NCI-H2029 (cell line): ENCODE measurements at places on chromosomes 1 and 21.
A peak's percentile ranks its signal among the peaks of the same experiment; 100 is the strongest.

- no peak for DNase-seq
Measured at GRCh38 chr21:44304011-44304616, 4.3 kb downstream of the PFKL start.

- DNase-seq = no peak
Measured at GRCh38 chr1:206729050-206729449, 41.5 kb upstream of the IL19 start.

GRCh38 chr1:26768755-26769154 is 19.0 kb upstream of the PIGV start:
- no peak for DNase-seq

- no peak for DNase-seq
Measured at GRCh38 chr1:194071205-194071604, 884.8 kb upstream of the B3GALT2 start.

- DNase-seq = no peak
Measured at GRCh38 chr1:29096231-29096886, 27.3 kb downstream of the TMEM200B start.

- DNase-seq = no peak
Measured at GRCh38 chr1:184595596-184595995, 159.1 kb downstream of the EDEM3 start.

GRCh38 chr1:12206792-12207424 is 22.9 kb upstream of the VPS13D start:
- no peak for DNase-seq

GRCh38 chr1:222441066-222441465 is 106.8 kb downstream of the HHIPL2 start:
- no peak for DNase-seq

DNA sequence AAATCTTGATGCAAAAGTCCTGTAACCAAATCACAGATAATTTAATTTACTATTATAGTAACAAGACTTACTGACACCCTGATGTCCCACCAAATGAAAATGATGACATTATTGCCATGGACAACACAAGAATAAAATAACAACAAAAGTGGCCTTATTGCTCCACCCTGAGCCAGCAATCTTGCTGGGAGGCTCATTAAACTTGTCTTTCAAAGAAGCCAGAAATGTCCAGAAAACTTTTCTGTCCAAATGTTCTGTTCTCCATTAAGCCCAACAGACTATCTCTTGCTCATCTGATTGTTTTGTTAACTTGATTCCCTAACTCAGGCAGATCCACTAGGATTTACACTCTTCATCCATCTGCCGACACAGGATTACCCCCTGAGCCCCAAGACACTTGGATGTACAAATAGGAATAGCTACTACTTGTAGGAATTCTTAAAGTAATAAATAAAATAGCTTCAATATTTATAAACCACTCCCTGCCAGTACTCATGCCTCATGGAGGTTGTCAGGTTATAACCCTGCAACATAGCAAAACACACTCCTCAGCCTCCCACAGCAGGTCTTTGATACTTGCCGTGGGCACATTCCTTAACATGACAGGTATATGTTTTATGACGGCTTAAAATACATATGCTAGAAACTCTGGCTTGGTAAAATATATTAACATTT is 84.9 kb downstream of the PTPN14 start:
- no peak for DNase-seq

DNA sequence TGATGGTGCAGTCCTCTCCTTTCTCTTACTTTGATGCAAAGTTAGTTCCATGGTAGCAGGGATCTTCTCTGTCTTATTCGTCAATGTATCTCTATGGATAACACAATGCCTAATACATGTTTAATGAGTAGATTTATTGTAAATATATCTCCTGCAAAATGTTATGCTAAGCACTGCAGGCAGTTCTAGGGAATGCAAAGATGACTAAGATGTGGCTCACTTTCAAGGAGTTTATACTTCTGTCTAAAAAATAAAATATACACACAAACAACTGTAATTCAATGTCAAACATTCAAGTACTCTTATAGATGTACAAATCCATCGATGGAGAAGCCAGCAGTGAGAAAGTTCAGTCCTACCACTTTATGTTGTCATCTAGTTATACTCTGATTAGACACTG is 194.3 kb downstream of the KCTD3 start:
- DNase-seq = no peak

- DNase-seq = no peak
Measured at GRCh38 chr1:109882288-109883245, 28.1 kb upstream of the CSF1 start.

- DNase-seq = no peak
Measured at GRCh38 chr1:212634252-212634651, 25.7 kb downstream of the ATF3 start.

DNA sequence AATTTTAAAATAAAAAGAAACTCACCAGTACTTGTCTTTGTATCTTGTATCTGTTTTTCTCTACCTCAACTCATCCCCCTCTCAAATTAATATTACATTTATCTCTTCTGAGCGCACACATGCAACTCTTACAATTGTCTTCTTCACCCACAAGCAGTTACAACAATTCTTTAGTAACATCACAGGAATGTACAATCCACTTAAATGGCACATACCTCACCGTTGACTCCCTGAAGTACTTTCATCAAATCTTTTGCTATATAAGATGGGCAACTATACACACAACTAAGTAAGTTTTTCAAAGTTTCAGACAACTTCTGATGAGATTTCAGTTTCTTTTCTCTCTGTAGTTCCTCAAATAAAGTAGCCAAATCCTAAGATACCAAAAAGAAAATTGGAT is 28.3 kb downstream of the HEATR1 start:
- no peak for DNase-seq

GRCh38 chr21:17921579-17922530 is 102.7 kb upstream of the C21orf91 start:
- DNase-seq = no peak

DNA sequence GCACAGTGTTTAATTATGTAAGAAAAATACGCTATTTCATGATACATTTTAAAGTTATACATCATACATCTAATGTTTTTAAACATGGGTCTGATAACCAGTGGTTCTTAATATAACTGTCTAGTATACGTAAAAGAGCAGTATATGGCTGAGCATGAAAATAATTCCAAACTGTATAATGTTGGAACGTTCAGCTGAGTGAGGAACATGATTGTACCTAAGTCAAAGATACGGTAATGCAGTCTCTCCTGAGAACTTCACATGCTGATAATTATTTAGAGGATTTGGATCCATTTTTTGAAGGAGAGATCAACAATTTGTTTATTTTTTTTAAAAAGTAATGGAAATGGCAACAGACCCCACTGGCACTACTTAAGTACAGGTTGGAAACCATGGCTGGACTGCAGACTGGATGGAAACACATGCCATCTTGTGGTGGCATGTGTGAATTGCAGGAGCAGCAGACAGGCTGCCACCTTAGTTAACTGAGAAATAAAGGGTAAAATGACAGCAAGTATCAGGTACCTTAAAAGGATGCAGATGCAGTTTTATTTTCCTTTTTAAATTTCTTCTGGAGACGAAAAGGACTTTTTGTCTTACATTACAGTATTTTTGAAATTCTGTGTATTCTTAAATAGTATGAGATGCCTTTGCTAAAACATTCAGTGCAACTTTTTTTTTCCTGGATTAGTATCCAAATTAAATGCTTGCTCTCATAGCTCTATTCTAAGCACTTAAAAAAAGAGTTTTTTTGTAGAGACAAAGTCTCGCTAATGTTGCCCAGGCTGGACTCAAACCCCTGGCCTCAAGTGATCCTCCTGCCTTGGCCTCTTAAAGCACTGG is 73.8 kb downstream of the MTR start:
- peak; percentile 11 for DNase-seq

DNA sequence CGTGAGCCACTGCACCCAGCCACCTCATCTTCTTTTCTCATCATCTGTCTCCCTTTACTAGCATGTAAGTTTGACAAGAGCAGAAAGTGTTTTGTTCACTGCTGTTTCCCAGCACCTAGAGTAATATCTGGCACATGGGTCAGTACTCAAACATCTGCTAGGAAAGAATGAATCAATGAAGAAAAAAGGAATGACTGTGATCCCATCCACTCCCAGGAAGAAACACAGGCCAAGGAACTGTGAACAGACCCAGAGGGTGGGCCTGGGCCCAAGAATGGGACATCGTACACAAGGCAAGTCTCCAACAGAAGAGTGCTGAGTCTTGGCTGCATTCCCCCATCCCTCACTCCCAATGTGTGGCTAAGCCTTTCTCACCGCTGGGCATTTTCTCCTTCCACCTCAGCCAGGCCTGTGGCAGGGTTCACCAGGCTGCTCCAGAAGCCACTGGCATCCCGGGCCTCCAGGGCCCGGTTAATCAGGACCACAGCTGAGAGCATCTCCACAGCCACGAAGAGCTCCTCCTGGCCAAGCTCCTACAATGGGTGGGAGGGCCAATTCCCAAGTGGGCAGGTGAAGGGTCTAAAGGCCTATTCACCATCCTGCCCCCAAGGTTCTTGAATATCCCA is 18.4 kb downstream of the IQGAP3 start:
- no peak for DNase-seq

- no peak for DNase-seq
Measured at GRCh38 chr1:12383786-12384185, 154.0 kb downstream of the VPS13D start.

DNA sequence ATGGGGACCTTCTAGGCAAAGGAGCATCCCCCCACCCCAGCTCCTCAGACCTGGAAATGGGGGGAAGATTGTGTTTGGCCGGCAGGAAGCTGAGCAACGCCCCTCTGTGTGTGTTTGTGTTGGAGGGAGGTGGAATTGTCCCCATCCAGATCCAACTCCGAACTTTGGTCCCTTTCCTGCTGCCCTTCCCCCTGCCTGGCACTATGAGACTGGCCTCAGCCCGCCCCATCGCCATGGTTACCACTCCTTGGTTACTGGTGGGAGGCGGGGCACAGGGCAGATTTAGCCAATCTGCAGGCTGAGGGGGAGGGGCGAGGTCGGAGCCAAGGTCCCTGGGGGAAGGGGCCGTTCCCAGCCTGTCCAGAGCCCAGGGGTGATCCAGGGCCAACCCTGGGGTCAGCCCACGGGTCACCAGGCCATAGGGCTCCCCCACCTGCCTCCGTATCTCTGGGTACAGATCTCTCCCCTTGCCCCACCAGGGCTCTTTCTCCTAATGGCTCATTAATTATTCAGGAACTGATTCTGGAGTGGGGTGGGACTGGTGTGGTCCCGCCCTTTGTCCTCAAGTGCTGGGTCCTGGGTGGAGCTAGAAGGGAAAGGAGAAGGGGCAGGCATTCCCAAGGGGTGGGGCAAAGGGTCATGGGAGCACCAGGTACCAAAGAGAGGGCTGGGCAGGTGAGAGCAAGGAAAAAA is 15.2 kb downstream of the PTPRF start:
- DNase-seq = peak; percentile 98

- no peak for DNase-seq
Measured at GRCh38 chr1:238558156-238558555, 667.4 kb upstream of the ZP4 start.

- DNase-seq = peak; percentile 41
Measured at GRCh38 chr1:19344372-19344810, 32.3 kb downstream of the SLC66A1 start.

- no peak for DNase-seq
Measured at GRCh38 chr1:28436211-28436769, 66.8 kb downstream of the PHACTR4 start.

DNA sequence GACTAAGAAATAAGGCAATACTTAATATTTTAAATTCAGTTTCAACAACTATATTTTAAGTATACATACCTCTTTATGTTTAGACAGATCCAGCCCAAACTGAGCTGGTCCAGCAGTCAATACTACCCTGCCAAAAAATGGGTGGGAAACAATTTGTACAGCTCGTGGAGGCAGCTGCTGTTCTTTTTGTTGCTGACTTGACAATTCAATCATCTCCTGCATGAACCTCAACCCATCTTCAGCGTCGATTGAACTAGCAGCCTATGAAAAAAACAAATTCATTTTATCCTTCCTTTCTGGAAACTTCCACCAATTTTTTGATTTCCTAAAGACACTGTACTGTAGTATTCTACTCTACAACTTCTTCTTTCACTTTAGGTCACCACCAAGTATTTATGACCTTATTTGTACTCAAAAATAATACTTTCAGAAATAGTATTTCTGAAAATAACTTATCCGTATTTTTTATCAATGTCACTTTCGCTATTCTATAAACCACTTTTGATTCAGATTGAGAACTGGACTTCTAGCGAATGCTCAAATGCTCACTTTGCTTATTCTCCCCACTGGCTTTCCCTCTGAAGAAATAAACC is 46.5 kb downstream of the EDEM3 start:
- no peak for DNase-seq

GRCh38 chr1:14774225-14774624 is 175.7 kb downstream of the KAZN start:
- DNase-seq = no peak

DNA sequence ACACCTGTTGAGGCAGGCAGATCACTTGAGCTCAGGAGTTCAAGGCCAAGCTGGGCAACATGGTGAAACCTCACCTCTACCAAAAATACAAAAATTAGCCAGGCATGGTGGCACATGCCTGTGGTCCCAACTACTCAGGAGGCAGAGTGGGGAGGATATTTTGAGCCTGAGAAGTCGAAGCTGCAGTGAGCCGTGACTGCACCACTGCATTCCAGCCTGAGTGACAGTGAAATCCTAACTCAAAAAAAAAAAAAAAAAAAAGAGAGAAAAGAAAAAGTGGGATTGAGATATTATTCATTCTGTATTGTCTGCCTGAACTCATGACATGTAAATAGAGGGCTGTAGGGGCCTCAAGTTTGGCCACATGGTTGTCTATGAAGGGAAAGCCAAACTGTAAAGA is 37.3 kb downstream of the WNT2B start:
- DNase-seq = no peak

GRCh38 chr1:198535631-198536030 is 4.8 kb downstream of the ATP6V1G3 start:
- no peak for DNase-seq

GRCh38 chr1:245688536-245689453 is 534.0 kb downstream of the KIF26B start:
- no peak for DNase-seq

DNA sequence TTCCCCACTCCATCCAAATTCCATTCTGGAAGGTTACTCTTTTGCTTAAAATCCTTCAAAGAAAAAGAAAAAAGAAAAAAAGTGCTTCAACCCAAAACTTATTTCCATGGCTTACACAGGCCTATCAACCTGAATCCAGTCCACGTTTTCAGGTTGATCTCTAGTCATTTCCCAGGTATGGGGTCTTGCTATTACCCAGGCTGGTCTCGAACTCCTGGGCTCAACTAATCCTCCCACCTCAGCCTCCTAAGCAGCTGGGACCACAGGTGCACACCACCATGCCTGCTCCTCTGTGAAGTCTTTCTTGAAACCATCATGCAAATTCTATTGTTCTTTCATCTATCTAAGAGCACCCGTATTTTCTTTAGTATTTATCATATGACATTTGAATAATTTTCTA is 7.6 kb downstream of the RNF19B start:
- no peak for DNase-seq

- no peak for DNase-seq
Measured at GRCh38 chr1:12708396-12709090, 7.4 kb upstream of the AADACL3 start.

- peak; percentile 76 for DNase-seq
Measured at GRCh38 chr21:39938086-39938625, 70.9 kb downstream of the PCP4 start.
